ENCODE measurements at places on chromosomes 11 and 22. TPM values are rescaled to one million over a fixed set of nuclear protein-coding genes. Genes with fewer than 3 reads are reported as not detected.

The OR9I1 gene
- total RNA-seq: not detected

The AIFM3 gene
- 6.4 TPM for total RNA-seq

The SPI1 gene
- 1.2 TPM for total RNA-seq

The HEPN1 gene
- total RNA-seq: not detected

The TMEM132A gene
- total RNA-seq: 69.1 TPM

The KRTAP5-1 gene
- total RNA-seq: not detected

The MUC6 gene
- total RNA-seq: under 0.01 TPM

The MAPK8IP1 gene
- total RNA-seq: 48.7 TPM

The CALCB gene
- 2.6 TPM for total RNA-seq

The CBY1 gene
- total RNA-seq: 17.4 TPM

The TBX10 gene
- not detected for total RNA-seq

The TRIM34 gene
- 1.2 TPM for total RNA-seq

The ARFIP2 gene
- 22.3 TPM for total RNA-seq

The SLC35F2 gene
- total RNA-seq: 6.3 TPM
